ENCODE measurements at places on chromosomes 11 and 22.

DNA sequence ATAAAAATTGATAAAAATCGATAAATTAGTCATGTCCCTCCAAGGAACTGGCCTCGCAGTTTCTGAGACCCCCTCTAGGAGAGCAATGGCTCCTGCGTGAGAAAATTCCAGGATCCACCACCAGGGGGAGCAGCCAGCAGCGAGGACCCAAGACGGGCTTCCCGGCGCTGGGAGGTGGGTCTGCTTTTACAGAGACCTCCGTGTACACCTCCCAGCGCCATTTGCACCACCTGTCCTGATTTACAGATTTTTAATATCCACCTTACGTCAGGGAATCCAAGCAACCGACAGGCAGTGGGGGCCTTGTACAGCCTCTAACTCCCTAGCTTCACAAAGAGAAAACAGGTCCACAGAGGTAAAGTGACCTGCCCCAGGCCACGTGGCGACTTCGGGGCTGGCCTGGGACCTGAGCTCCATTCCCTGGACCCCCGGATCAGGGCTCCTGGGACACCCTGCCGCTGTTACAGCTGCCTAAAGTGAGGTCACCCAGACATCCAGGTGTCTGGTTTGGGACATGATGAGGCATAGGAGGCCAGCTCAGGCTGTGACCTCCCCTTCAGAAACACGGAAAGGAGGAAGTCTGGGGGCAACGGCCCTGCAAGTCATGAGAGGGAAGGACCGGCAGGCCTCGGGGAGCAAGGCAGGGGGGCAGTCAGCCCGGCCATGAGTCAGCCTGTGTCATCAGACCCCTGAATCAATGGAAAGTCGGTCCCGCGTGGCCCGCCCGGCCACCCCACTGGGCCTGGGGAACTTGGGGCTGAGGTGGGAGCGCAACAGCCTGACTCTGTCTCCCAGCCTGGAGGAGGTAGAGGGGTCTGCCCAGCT, 3.5 kb downstream of the OSM start:
- peak; percentile 62 for DNase-seq

DNA sequence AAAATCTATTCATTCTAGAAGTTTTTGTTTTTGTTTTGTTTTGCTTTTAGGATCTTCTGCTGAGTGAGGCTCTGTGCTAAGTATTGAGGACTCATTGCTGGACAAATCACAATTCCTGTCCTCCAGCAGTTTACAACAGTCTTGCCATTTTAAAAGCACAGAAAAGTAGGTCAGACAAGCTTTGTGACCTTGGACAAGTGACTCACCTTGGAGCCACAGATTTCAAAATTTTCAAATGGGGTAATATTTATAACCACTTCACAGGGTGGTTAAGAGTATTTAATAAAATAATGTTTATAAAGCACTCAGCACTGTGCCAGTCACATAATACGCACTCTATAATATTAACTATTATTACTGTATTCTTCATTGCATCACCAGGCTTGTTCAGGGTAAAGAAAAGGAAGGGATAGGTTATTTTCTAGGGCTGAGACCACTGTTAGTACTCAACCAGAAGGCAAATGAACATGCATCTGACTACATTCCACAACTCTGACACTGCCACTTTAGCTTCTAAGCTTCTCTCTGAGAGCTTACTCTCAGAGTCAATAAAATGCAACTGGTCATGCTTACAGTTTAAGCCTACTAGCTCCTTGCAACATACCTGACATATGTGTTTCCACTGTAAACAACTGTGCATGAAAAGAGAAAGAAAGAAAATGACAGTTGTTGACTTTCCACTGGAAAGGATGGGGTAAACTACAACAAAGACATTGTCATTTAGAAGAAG, 63.2 kb upstream of the FIBIN start:
- no peak for DNase-seq

- no peak for DNase-seq
These were observed 2.4 kb upstream of the PPFIBP2 start for GRCh38 chr11:7511401-7511800.

DNA sequence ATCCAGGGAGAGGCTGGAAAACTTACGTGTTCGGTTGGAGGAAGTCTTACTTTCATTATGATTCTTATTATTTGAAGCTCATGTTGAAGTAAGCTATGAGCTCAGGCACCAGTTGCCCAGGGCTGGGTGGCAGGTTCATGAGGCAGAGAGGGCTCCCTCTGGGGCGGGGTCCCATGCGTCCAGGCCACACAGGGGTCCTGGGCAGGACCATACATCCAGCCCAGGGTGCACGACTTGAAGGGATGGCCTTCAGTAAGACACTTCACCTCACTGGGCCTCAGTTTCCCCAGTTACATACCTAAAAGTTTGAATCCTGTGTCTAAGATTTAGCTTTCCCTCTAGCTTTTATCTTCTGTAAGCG, 107.3 kb upstream of the B3GAT1 start:
- no peak for DNase-seq

- peak; percentile 23 for DNase-seq
These were observed 11.3 kb upstream of the MOGAT2 start for GRCh38 chr11:75706260-75706729.

GRCh38 chr11:93849751-93850593, 446 bp downstream of the VSTM5 start:
- no peak for DNase-seq

- no peak for DNase-seq
These were observed 7.5 kb downstream of the TIMM10B start for GRCh38 chr11:6488821-6489220.

GRCh38 chr11:95269036-95269819, 38.2 kb upstream of the SESN3 start:
- DNase-seq: no peak

GRCh38 chr11:134538742-134539141, 126.7 kb upstream of the B3GAT1 start:
- DNase-seq: no peak

DNA sequence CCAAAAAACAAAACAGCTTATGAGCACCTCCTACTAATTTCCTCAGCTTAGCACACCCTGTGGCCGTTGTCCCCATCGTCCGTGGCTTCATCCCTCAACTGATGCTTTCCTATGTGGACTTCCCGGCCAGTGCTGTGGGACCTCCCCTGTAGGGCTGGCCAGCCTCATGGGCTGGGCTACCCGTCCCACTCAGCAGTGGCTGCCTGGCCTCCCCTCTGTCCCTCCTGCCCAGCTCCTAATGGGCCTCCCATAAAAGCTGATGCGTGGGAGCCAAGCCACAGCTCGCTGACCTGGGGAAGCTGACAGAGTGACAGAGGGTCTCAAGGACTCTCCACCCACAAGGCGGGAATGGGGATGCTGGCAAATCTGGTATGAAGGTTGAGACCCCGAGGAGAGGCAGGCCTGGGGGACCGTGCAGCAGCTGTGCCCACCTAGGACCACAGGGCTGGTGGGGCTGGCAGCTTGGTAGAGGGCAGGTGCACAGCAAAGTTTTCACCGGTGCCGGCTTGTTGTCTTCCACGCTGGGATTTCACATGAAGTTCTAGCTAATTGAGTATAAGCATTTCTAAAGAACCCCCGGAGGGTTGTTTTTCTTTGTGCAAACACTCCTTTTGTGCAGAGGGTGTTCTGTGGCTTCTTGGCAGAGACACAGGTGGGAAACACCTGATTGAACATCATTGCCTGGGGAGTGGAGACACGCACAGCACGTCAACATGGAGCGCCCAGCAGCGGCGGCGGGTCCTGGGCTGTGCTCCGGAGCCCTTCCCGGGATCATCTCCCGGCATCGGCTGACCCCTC, 23.2 kb downstream of the TBX1 start:
- DNase-seq: no peak

DNA sequence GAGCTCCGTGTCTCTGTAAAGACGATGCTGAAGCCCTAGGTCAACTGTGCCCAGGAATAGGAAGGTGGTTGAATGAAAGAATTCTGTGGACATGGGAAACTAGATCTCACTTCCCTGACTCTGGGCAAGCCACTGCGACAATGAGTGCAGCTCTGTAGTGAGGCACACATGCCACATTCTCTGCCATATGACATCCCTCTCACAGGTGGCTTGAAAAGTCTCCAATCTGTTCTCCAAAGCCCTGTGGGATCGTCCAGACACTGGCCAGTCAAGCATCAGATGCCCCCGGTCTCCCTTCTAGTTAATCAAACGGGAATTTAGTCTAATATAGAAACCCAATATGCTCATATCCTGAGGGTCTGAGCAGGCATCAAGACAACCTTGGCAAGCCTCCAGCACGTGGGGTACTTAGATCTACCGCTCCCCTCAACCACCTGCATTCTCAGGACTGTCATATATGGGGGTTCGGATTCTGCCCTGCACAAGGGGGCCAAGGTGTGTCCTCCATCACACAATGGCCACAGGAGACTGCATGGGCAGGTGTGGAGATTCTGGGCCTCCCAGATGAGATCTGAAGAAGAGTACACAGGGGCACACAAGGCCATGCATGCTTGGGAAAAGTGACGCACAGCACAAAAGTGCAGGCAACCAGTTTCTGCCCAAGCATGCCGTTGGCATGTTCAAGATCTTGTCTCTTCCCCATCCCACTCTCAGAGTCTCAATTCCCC, 11.9 kb downstream of the DKK3 start:
- DNase-seq: no peak

DNA sequence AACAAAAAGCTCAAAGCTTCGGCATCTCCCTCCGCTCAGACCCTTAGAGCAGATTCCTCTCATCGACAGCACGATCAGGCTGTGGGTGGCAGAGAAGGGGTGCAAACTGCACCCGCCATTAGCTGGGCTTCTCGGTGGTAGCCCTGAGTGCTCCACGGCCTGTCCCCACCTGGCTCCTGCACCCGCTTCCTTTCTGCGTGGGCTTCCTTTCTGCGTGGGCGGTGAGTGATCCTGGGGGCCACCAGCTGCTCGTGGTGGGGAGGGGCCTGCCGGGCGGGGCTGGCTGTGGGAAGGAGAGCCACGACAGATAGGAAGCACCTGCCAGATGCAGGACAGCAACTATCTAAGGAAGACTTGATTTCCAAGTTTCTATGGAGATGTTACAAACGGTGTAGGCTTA, 55.0 kb downstream of the BRD1 start:
- no peak for DNase-seq

- no peak for DNase-seq
These were observed 499.1 kb downstream of the INSC start for GRCh38 chr11:15613789-15614188.

- DNase-seq: peak; percentile 87
These were observed 636.0 kb upstream of the ANO5 start for GRCh38 chr11:21556926-21557325.

GRCh38 chr11:126355324-126355925, at the start of gene ST3GAL4:
Gene ST3GAL4 (plus strand): TSS chr11:126355686. CDS start chr11:126406156, 50,470 bp downstream.
- no peak for DNase-seq

DNA sequence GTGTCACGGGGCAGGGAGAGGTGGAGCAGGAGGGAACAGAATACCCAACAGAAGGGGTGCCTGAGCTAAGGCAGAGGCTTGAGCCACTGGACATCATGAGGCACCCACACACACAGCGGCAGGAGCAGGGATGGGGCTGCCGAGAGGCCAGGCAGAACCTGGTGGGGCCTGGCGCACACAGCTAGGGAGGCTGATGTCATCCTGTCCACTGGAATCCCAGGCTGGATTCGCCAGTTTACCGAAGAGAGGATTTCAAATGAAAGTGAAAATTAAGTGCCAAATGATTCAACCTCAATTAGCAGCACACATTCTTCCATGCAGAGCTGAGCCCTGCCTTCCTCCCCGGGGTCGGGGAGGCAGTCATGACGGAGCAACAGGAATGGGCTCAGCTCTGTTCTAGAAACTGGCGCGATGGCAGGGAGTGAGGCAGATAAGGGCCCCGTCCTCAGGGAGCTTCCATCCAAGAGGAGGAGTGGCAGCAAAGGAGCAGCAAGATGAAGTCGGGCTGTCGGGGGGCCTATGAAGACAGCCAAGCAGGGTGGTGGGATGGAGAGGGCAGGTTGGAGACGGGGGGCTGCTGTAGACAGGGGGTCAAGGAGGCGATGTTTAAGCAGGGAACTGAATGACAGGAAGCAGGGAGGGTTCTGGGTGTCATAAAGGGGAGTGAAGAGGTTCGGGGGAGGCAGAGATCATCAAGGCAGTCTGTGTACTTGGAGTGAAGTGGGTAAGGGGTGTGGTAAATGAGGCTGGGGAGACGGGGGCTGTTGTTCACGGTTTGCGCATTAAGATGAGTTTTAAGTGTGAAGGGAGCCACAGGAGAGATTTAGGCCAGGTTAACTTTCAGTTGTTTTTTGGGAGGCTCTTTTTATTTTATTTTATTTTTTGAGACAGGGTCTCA, 6.4 kb downstream of the RAC2 start:
- no peak for DNase-seq

All from NCI-H1694 (cell line).